ENCODE measurements at places on chromosomes 12 and 14.

DNA sequence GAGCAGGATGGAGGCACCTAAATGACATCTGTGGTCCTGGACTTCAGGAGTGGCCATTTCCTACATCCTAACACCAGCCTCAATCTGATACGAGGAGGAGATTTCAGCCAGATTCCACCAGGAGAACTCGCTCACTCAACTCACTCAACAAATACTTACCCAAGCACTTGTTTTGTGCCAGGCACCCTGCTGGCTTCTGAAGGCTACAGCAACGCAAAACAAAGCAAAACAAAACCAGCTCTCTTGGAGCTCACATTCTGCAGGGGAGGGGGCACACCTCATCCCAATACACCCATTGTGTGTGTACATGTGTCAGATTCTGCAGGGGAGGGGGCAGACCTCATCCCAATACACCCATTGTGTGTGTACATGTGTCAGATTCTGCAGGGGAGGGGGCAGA is 144.8 kb downstream of the PIWIL1 start:
- DNase-seq, result no peak

DNA sequence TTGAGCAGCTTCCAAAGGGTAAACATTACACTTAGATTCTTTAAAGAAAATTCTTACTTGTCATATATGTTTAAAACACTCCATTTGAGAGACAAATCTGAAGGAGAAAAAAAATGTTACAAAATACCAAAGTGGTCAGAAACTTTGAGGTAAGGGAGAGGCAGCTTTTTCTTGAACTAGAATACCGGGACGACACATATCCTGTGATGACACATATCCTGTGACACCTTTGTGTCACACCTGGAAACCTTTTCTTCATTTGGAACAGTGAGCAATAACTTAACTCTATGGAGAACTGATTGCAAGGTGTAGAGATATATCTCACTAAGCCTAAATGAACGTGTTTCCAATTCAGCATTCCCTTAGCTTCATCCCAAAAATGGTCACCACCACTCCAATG is 4.6 kb upstream of the GRIN2B start:
- DNase-seq, result no peak

DNA sequence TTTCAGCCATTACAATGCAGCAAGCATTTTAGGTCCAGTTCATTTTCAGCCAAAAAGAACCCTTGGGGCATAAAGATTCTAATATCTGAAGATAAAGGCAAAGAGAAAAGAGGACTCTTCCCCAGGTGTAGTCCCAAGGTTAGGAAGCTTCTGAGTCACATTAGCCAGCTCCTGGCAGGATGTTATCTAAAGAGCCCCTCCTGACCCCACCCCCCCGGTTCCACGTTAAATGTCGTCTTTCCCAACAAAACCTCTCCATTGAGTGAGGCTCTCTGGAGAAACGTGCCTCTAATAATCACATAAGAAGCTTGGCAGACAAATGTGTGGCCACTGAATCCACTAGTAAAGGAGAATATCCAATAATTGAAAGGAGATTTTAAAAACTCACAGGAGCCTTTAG is 267.7 kb downstream of the GALC start:
- DNase-seq, result no peak

DNA sequence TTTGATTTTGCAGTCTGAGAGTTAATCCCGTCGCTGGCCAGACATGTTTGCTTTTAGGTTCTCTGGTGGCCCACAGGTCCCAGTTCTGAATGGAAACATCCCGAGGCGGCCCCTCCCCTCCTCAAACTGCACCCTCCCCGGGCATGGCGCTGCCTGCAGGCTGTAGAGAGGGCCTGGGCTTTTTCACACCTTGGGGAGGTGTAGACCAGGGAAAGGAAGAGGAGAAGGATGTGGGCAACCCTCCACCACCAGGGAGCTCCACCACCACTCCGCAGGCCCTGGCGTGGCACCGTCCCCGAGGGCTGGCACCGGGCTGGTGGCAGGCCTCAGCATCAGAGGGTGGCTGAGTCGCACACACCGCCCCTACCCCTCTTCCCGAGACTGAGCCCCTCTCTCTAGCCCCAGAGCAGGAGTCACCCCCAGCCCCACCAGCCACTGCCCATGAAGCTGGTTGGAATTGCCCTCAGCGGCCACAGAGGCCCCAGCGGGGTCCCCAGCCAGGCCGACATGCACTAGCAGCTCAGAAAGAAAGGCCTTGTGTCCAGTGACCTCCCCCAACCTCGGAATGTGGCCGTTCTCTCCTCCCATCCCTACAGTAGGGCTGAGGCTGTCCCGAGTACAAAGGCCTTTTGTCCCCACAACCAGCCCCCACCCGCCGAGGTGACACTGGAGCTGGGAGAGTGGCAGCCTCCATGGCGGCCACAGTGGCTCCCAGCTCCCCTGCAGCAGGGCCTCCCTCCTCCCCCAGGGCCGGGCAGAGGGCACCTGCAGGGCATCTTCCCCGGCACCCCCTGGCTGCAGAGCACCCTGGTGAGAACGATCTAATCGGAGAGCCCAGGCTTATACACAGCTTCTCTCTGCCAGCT is 23.5 kb upstream of the INF2 start:
- DNase-seq, result peak; percentile 94

DNA sequence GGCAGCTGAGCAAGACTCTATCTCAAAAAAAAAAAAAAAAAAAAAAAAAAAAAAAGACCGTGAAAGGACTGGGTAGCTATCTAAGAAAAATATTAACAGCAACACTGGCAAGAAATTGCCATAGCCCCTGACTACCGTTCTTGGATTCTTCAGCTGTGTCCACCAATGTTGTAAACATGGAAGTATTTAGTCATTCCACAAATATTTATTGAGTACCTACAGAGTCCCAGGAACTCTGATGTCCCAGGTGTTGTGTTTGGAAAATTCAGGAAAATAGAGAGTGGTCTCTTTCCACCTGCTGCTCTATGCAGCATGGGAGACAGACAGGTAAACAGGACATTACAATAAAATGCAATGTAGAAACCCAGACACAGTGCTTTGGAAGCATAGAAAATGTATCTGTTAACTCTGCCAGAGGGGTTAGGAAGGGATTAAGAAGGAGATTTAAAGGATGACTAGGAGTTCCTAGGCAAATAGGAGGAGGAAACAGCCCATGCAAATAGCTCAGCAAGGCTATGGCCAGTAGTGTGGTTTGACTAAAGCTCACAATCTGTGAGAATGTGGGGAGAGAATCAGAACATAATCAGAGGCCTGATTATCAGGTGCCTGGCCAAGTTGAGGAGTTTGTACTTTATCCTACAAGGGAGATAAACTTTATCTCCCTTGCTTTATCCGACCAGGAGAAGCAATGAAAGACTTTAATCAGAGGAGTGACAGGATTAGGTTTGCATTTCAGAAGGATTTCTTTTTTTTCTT is 2.1 kb upstream of the DLST start:
- no peak for DNase-seq

DNA sequence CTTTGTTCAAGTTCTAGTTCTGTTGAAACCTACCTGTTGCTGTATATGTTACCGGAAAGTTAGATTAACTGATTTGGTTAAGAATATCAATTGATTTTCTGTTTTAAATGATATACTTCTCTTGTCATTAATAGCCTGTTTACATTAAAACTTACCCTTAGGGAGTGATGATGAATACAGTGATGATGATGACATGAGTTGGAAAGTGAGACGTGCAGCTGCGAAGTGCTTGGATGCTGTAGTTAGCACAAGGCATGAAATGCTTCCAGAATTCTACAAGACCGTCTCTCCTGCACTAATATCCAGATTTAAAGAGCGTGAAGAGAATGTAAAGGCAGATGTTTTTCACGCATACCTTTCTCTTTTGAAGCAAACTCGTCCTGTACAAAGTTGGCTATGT is 33.0 kb downstream of the CAND1 start:
- no peak for DNase-seq

DNA sequence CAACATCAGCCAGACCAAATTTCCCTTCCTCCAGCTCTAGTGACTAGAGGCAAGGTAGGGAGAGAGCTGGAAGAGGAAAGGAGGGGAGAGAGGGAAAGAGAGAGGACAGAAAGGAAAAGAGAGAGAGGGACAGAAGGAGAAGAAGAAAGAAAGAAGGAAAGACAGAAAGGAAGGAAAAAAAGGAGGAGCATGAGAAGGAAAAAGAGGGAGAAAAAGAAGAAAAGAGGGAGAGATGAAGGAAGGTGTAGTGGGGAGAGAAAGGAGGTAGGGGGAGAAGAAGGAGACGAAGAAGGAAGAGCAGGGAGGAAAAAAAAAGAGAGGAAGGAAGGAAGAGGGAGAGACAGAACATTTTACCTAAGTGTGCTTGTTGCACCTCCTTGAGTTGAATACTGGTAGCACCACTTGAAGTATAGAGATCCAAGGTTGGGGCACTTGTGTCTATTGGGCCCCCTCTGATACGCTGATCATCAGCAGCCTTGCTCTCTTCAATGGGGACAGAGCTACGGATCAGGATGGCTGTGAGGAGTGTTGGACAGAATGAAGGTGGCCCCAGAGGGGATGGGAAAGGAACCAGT is 232.5 kb downstream of the SUDS3 start:
- no peak for DNase-seq

Data from hippocampal formation (tissue), 2 donors.